Activated gamma-delta T cell treated with anti-CD3 and anti-CD28 coated beads, Interleukin-2, amount 50 U/mL, for 16 hours (primary cell): ENCODE measurements at places on chromosomes 1 and 21.
A peak's percentile ranks its signal among the peaks of the same experiment; 100 is the strongest.

DNA sequence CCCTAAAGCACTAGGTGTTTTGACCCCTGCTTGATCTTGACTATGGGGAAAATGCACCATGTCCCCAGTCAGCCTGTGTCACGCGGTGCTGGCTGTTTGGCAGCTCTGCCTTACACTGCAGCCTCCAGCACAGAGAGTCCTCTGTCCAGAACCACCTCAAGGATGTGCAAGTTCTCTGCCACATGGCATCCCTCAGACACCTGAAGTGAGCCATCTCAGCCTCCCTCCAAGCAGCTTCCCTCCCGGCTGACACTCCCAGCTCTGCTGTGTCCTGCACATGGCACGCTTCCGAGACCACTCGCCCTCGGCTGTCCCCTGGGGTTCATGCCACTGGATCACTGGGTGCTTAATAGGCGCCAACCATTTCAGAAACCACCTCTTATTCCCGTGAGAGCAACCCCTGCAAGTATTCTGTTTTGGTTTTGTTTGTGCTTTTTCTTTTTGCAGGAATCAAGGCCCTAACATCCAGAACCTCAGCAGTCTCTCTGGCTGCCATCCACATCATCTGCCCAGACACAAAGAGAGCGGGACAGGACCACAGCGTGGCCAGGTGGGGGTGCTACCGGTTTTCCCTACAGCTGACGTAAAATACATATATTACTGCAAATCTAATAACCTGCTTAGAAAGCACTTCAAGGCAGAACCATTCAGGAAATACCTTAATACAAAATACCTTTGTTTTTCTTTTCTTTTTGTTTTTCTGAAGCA lies 45.7 kb downstream of the CAPZB start:
- DNase-seq: no peak

GRCh38 chr1:55039342-55040082 lies at the start of gene PCSK9:
Gene PCSK9, plus strand, starts transcription at chr1:55039548. Its CDS starts 290 bp downstream, at chr1:55039838.
- DNase-seq: no peak

DNA sequence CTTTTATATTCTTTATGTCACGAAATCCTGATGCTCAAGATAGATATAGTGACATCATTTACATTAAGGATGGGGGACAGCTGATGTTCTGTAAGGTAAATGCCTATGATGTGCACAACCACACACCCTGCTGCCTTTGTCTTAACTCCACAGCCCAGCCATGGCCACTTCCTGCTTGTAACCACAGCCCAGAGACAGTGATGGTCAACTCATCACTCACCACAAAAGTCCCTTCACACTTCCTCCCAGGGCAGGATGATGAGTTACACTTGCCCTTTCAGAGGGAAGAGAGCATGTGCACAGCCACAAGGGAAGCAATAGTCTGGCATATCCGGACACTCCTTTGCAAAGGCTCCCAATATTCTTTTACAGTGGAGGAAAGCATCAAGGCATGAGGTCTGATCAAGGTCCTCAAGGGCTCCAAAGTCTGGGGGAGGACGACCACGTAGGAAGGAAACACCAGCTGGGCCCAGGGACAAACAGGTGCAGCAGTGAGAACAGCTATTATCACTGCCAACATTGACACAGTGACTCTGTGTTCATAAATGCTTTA lies 53.8 kb downstream of the PLPP3 start:
- no peak for DNase-seq

- DNase-seq: peak; percentile 63
Observed at GRCh38 chr1:225460737-225461532, 33.1 kb upstream of the LBR start.

- no peak for DNase-seq
Observed at GRCh38 chr1:61828805-61829204, 86.5 kb downstream of the PATJ start.

- DNase-seq: no peak
Observed at GRCh38 chr1:101128846-101129245, 103.3 kb upstream of the DPH5 start.

GRCh38 chr1:216632980-216633379 lies 90.2 kb downstream of the ESRRG start:
- DNase-seq: no peak

GRCh38 chr1:218473522-218473921 lies 128.4 kb downstream of the TGFB2 start:
- no peak for DNase-seq

GRCh38 chr1:60225486-60225885 lies 151.9 kb upstream of the C1orf87 start:
- DNase-seq: no peak

- no peak for DNase-seq
Observed at GRCh38 chr1:54887665-54888071, 673 bp upstream of the DHCR24 start.

GRCh38 chr1:205627956-205628355 lies 3.9 kb downstream of the ELK4 start:
- no peak for DNase-seq

- no peak for DNase-seq
Observed at GRCh38 chr21:15279482-15279881, 214.7 kb upstream of the NRIP1 start.

DNA sequence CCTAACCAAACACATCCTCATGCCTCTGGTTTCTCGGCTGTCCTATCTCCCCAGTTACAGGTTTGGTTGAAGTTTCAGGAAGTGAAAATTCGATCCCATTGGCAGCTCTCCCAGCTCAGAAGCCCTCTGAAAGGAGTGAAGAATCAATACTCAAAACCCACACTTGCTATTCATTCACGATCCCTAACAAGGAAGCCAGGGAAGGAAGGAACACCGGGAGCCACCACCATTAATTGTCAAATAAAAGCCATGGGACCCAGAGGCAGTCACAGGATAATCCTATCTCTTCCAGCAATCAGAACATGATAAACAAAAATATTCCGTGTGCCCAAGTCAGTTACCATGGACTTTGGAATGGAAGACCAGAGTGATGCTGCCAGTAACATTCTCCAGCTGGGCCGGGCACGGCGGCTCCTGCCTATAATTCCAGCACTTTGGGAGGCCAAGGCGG lies 7.0 kb downstream of the TMPRSS2 start:
- DNase-seq: no peak

- DNase-seq: no peak
Observed at GRCh38 chr1:167698313-167698712, 23.5 kb upstream of the MPZL1 start.

DNA sequence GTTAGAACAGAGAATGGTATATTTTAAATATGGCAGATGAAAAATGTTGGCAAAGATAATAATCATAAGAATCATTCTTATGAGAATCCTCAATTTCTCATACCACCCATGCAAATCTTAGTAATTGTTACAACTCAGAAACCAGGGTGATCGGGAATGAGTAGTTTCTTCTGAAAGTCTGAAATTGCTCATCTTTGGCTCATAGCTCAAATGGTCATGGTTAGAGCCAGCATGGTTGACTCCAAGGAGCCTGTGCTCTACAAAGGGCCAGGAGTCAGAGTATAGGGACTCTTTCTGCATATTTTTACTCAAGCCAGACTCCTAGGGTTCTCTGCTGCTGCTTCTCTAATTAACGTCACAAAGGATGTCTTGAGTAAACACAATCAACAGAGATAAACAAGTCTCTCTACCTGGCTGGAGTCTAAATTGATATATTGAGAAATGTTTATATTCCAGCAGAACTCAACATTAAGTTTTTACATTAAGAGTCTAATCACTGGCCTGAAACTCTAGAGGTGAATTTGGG lies 1.9 kb upstream of the ETV3 start:
- no peak for DNase-seq

DNA sequence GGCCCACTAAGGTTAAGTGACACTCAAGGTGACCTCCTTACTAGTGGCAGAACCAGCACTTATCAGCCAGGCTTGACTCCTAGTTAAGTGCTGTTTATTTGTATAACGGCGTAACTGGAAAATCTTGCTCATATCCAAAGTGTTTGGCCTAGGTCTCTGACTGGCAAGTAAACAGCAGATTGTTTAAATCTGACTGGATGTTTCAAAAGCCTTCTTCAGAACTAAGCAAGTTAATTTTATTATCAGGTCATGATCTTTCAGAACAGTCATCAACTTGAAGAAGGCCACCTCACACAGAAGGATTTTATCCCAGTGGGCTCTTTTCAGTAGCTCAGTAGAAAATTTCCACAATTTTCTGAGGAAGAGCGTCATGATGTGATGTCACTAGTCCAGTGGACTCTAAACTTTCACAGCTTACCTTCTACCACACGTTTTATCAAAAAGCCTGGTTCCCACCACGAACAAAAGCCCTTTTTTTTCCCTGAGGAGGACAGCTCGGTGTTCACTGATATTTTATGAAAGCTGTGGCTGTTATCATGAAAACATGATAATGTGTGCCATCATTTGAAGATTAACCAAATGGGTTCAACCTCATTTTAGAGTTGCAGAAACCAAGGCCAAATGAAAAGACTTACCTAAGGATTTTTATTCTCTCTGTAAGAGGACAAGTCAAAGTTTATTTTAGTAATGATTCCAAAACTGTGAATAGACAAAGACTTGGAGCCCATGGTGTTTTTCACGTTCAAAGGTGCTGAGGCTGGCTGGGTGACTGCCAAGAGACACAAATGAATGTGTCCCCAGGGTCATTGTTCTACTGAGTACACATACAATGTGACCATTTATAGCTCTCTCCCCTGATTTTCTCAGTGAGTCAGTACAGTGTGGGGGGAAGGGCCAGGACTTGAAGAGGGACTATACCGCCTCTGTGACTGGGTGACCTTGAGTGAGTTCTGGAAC lies 9.1 kb downstream of the SGIP1 start:
- no peak for DNase-seq

DNA sequence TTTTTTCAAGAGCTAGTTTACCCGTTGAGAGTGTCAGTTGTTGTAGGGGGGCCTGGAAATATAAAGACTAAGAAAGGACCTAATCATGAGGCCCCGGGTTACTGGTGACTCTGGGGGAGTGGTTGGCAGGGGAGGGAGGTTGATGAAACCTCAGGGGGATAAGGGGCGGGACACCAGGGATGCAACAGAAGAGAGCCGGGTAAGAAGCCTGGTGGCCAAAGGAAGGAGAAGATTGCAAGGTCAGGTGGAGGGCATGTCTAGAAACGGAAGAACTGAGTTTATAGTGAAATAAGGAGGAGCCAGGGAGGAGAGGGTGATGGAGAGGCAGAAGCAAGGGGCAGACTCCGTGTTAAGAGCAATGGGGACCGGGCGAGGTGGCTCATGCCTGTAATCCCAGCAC lies 12.5 kb upstream of the SPOCD1 start:
- no peak for DNase-seq

- DNase-seq: no peak
Observed at GRCh38 chr1:93588206-93588605, 93.4 kb downstream of the BCAR3 start.

DNA sequence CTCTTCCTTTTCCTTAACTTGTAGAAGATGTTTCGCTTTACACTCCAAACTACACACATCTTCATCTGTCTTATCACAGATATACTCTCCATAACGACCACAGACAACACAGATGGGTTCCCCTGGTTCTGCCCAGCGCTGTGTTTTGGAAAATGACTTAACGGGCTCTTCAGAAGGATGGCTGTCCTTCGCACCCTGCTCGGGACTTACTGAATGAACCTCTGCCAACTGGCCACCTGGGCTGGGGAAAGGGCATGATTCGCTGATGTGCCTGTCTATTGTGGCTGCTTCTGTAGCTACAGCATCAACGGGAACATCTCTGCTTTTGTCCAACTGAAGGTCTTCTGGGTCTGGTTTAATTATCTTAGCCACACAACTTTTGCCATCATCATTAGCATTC lies 3.4 kb downstream of the DDX59 start:
- no peak for DNase-seq

GRCh38 chr1:41461790-41462679 lies 22.4 kb downstream of the EDN2 start:
- no peak for DNase-seq

GRCh38 chr1:31795801-31796621 lies 19.8 kb downstream of the SPOCD1 start:
- no peak for DNase-seq

DNA sequence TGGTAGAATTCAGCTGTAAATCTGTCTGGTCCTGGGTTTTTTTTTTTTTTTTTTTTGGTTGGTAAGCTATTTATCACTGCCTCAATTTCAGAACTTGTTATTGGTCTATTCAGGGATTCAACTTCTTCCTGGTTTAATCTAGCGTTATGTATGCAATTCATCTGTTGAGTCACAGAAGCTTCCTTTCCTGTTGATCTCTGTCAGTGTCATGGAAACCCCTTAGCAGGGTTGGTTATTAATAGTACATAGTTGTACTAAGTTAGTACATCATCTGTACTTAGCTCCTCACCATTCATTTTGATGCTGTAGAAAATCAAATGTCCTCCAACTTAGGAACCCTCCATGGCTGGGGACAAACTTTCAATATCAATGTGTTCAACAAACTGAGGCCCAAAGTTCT lies 51.0 kb upstream of the BARHL2 start:
- DNase-seq: no peak

- no peak for DNase-seq
Observed at GRCh38 chr1:43366601-43367025, 1.2 kb downstream of the ELOVL1 start.

DNA sequence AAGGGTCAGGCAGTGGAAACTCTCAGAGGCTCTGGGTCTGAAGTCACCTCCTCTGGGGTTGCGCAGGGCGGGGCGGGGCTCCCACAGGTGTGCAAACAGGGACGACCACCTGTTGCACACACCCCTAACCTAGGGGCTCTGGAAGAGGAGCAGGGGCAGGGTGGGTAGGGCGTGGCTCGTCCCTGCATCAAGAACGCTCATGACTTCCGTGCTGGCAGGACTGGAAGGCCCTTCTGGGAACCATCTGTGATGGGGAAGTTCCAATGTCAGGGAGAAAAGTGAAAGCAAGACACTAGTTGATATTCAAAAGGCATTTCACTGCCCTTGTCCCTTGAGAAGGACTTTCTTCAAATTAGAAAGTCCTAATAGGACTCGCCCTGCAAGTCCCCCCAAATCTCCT lies 22.1 kb upstream of the CLSTN1 start:
- no peak for DNase-seq

- no peak for DNase-seq
Observed at GRCh38 chr1:65889441-65889840, 96.7 kb downstream of the PDE4B start.

- no peak for DNase-seq
Observed at GRCh38 chr1:44792736-44793502, 4.9 kb upstream of the BEST4 start.

GRCh38 chr1:79472067-79472656 lies 465.6 kb upstream of the ADGRL4 start:
- no peak for DNase-seq

- no peak for DNase-seq
Observed at GRCh38 chr1:14616632-14617396, 18.3 kb downstream of the KAZN start.

DNA sequence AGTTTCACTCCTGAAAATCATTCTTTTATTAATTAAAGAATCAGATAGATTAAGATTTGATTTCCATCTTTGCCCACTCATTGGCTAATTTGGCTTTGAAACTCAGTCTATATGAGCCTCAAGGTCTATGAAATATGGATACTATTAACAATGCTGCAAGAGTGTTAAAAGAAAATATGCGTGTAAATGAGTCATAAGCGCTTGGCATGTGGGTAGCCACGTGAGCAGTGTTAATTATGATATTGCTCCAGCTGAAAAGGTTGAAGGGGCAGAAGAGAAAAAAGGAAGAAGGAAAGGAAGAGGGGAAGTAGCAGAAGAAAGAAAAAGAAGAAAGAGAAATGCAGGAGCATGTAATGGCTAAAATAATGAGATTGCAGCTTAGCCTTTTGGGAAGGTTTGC lies 151.4 kb downstream of the CHRM3 start:
- DNase-seq: no peak
